NCI-H1694 (cell line): ENCODE measurements at places on chromosomes 4 and X.

DNA sequence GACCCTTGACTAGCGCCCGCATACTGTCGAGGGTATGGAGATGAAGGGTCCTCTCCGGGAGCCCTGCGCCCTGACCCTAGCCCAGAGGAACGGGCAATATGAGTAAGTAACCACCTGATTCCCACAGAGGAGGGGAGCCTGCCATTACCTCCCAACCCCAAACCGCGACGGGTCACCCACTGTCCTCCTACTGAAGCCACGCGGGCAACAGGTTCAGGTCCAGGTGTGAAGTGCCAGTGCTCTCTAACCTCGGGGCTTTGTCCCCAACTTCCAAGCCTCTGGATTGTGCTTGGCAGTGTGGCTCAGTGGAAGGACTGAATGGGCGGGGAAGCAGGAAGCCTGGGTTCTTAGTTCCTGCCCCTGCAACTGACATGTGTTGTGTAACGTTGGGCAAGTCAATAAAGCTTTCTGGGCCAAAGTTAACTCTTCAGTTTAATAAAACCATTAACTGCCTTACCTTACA is 694 bp downstream of the OCRL start:
- no peak for DNase-seq

- DNase-seq, result no peak
Observed at GRCh38 chr4:130338851-130339250, 1242.9 kb downstream of the C4orf33 start.

DNA sequence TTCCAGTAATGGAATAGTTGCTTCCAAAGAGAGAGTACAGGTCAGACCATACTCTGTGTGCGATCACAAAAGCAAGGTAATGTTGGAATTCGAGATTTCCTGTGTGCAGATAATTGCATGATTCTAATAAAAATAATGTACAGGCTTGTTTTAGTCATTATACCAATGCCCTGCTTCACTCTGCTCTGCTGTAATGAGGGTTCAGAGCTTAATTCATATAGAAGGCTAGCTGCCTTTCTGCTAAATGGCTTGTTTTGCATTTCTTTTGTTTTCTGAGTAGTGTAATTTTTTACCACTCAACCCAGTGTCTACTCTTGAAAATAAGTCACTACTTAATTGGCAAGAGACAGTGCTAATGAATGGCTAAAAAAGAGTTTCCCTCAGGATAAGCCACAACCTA is 236.0 kb downstream of the CAMK2D start:
- no peak for DNase-seq

DNA sequence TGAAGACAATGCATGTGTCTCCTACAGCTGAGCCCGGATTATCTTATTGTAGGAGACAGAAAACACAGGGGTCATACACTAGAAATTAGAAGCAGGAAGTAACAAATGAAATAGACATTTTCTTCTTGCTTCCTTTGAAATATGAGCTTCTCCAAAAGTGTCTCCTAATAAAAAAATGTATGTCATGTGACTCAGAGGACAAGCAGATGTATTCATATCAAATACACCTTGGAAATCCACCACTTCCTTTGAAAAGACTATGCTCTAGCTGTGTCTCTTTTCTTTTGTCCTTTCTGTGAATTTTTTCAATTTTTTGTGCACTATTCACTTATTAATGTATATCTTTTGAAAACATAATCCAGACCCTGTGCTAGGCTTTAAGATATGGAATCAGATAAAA is 1906.2 kb downstream of the C4orf33 start:
- no peak for DNase-seq

- no peak for DNase-seq
Observed at GRCh38 chr4:5770051-5770450, 59.0 kb downstream of the EVC start.

DNA sequence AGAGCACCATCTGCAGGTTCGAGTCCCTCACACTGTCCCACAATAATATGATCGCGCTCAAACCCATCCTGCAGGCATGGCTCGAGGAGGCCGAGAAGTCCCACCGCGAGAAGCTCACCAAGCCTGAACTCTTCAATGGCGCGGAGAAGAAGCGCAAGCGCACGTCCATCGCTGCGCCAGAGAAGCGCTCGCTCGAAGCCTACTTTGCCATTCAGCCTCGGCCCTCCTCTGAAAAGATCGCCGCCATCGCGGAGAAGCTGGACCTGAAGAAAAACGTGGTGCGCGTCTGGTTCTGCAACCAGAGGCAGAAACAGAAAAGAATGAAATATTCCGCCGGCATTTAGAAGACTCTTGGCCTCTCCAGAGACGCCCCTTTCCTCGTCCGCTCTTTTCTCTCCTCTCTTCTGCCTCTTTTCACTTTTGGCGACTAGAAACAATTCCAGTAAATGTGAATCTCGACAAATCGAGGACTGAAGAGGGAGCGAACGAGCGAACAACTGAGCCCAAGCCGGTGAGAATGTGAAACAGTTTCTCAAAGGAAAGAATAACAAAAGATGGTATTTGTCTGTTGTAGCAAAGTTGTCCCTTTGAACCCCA is 1.9 kb downstream of the POU4F2 start:
- no peak for DNase-seq

DNA sequence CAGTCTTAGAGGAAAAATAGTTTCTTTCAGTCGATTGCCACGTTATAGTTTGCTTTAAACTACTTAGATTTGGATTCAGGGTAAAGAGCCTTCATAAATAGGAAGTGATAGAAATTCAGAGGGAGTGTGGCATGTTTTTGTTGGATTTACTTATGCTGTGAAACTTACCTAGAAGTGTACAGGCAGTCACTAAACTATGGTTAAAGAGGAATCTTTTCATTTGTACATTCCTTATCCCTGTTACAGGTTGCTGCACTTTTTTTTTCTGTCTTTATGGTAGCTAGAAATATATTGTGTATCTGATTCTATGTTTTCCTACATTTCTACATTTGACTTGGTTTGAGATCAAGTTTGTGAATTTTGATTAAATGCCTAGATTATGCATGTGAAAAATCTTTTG is 19.1 kb downstream of the WWC2 start:
- no peak for DNase-seq

GRCh38 chrX:120001787-120002186 is 58.2 kb upstream of the NKAP start:
- no peak for DNase-seq

- no peak for DNase-seq
Observed at GRCh38 chr4:28845158-28845557, 1875.0 kb upstream of the PCDH7 start.

DNA sequence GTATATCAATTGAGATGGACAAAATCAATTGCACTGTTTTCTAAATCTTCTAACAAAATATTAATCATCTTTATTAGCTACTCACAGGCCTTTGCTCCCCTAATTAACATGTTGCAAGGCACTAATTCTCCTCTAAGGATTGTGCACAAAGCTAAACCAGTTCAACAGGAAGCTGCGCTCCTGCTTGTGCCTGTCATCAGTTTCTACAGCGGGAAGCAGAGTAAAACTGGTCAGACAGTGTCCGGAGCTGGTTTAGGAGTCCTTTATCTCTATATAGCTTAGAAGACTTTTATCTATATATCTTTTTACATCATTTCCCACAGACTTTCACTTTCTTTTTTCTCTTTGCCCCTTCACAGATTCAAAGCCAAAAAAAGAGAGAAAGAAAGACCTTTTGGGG is 79.1 kb downstream of the ELOVL6 start:
- DNase-seq, result no peak

GRCh38 chr4:624705-625590 is at the start of gene PDE6B:
Gene PDE6B (plus strand): TSS chr4:625573. CDS start chr4:625627, 54 bp downstream.
- no peak for DNase-seq

DNA sequence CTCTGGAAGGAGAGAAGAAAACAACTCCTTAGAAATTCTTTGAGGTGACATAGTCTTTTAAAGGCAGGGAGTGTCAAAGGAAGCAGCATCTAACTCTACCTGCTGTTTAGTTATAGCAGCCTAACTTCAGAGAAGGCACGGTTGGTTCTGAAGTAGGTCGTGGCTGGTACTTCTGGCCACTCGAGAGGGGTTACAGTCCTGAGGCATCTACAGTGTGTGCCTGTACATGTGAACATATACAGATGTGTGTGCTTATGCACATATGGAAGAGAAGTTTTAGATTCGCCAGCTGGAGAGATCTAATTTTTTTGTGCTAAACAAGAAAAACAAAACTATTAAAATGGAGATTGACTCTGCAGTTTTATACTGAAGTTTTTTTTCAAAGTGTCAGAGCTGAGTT is 52.7 kb downstream of the GATB start:
- DNase-seq, result no peak

GRCh38 chr4:184472614-184473498 is 1.5 kb downstream of the IRF2 start:
- no peak for DNase-seq

DNA sequence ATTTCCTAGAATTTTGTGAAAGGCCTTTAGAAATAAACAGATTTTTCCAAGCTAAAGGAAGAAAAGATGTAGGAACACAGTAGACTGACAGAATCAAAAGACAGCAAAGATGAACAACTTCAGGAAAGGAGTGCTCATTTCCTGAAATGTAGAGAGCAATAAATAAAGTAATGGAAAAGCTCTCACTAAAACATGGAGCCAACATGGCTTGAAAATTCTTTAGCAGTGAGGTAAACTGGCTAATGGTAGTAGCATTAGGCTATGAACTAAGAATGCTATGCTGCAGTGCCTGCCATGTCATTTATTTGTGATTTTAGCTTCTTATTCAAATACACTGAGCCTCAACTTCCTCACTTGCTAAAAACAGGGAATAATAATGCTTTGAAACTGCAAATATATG is 108.7 kb downstream of the IQCM start:
- DNase-seq, result no peak

DNA sequence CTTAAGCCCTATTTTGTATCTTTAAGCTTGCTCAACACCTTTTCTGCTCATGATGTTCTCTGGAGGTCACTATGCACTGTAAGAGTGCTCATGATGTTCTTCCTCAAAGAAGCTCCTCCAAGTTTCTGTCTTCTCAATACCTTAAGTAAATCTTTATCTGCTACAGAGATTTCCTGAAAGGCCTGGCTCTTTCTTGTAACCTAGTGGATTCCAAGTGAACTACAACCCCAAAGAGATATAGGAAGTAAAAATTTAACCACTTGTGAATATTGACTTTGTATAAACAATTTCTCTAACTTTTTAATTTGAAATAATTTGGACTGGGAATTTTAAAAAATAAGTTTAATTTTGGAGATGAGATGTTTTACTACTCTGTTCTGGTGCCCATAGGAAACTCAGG is 39.3 kb upstream of the XK start:
- no peak for DNase-seq

DNA sequence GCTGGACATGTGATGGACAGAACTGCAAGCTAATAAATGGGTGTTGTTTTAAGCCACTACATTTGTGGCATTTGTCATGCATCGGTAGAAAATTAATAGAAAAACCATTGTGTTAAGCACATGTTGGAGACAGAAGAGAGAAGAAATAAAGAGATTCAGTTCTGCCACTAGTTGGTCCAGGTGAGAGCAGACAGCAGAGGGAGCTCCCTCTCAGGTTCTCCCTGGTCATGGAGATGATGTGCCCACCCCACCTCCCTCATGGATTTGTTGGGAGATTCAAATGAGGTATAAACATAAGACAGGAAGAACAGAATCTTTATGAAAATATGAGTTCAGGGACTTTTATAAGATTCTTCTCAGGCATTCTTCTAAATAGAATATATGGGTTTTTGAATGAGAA is 36.8 kb upstream of the OCIAD2 start:
- no peak for DNase-seq

DNA sequence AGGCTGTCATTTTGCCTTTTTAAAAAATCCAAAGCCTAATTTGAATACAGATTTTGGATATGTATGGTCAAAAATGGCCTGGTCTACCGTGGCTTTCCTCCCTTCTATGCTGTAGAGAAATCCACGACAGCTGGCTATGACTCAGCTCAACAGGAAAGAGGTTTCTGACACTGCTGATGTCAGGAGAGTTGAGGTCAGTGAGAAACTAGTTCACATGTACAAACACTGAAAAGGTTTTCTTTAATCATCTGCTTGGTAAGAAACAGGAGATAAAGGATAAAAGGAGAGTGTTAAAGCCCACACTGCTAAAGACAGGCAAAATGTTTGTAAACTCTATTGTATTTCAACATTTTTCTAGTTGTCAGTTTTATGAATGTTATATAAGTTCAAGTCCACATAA is 113.9 kb downstream of the NYX start:
- DNase-seq, result no peak

DNA sequence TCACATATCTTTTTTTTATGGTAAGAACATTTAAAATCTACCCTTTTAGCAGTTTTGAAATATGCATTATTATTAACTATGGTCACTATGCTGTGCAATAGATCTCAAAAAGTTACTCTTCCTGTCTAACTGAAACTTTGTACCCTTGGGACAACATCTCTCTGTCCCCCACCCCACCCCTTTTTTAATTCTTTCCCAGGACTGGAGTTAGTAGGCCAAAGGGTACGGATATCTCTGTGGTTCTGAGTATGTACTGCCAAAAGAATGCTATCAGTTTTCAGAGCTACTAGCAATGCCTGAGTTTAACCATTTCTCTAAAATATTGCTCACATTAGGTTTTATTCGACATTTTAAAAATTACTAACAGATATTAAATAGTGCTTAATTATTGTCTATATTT is 4.7 kb upstream of the FAM241A start:
- no peak for DNase-seq

DNA sequence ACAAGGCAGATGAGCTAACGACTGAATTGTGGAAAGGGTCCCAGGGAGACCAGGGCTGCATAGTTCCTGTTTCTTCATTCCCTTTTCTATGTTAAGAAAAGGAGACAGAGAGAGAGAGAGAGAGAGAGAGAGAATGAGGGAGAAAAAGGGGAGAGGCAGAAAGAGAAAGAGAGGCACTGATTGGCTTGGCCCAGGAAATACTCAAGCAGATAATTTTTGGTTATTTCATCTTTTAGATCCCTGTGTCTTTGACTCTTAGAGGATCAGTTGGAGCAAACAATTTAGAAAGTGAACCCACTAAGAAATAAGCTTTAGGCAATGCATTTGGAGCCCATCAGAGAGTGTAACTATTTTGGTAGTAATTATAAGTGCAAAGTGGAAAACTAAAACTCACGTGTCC is 103.4 kb downstream of the CEP44 start:
- DNase-seq, result no peak

DNA sequence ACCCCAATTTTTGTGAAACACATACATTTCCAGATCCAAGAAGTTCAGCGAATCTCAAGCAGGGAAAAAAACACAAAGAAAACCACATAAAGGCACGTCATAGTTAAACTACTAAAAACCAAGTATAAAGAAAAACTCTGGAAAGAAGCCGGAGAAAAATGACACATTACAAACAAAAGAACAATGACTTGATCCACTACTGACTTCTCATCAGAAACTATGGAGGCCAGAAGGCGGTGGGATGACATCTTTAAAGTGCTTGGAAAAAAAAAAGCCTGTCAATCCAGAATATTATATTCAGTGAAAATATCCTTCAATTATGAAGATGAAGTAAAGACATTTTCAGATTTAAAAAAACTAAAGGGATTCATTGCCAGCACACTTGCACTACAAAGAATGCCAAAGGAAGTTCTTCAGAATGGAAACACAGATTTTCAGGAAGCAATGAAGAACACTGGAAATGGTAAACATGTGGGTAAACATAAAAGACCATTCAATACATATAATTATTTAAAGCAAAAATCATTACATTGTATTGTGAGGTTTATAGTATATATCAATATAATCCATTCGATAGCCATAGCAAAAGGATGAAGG is 32.6 kb upstream of the PPP2R2C start:
- DNase-seq, result no peak

- no peak for DNase-seq
Observed at GRCh38 chrX:96907516-96908272, 24.0 kb downstream of the RPA4 start.

- DNase-seq, result no peak
Observed at GRCh38 chr4:118760092-118760491, 74.9 kb downstream of the METTL14 start.
